Thyroid gland (tissue), 4 donors: ENCODE measurements at places on chromosomes 3 and 15. TPM values are rescaled to one million over a fixed set of nuclear protein-coding genes. Genes with fewer than 3 reads are reported as not detected.
A peak's percentile ranks its signal among the peaks of the same experiment; 100 is the strongest.

PAQR5 gene
- 0.24 TPM for total RNA-seq

GRCh38 chr3:125022206-125022605 is 33.6 kb downstream of the HEG1 start:
- H3K4me3 ChIP-seq = no peak overlapping the region
- peaks cover 55% of the 10 kb centered on the region for H3K4me1 ChIP-seq
- no peak for DNase-seq

DNA sequence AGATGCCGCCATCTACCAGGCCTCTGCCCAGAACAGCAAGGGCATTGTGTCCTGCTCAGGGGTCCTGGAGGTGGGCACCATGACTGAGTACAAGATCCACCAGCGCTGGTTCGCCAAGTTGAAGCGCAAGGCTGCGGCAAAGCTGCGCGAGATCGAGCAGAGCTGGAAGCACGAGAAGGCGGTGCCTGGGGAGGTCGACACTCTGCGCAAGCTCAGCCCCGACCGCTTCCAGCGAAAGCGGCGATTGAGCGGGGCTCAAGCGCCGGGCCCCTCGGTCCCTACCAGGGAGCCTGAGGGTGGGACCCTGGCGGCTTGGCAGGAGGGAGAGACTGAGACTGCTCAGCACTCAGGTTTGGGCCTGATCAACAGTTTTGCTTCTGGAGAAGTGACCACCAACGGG is 22.6 kb downstream of the ALPK3 start:
- no peaks in the 10 kb centered on the region for H3K36me3 ChIP-seq
- H3K4me1 ChIP-seq = peaks cover 24% of the 10 kb centered on the region
- DNase-seq = no peak

DUSP7 gene
- 10.5 TPM for total RNA-seq

THOC7 gene
- total RNA-seq = 39.7 TPM

DNA sequence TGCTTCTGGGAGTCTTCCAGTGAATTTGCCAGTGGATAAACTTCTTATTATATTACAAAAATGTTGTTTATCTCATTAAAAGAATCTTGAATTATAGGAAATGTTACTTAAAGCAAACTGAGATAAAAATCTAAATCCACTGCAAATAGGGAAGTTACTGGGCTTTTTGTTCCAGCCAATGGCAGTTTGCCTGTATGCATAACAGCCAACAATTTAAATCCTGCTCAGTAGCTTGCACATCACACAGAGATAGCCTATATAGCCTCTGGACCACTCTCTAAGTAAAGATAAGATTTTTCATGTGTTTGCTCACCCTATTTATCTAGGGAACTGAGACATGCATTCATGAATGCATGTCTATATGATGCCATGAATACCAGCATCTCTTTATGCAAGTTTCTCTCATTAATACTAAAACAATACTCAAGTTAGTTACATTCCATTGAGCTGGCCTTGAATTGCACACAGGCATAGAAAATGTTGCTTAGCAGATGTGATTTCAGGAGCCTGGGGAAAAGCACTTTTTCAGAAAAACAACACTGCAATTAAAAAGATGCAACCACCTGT is 92.1 kb upstream of the GPR149 start:
- H3K27ac ChIP-seq = no peak overlapping the region
- H3K4me1 ChIP-seq = no peaks in the 10 kb centered on the region
- H3K36me3 ChIP-seq = no peaks in the 10 kb centered on the region
- no peaks in the 10 kb centered on the region for H3K27me3 ChIP-seq

DNA sequence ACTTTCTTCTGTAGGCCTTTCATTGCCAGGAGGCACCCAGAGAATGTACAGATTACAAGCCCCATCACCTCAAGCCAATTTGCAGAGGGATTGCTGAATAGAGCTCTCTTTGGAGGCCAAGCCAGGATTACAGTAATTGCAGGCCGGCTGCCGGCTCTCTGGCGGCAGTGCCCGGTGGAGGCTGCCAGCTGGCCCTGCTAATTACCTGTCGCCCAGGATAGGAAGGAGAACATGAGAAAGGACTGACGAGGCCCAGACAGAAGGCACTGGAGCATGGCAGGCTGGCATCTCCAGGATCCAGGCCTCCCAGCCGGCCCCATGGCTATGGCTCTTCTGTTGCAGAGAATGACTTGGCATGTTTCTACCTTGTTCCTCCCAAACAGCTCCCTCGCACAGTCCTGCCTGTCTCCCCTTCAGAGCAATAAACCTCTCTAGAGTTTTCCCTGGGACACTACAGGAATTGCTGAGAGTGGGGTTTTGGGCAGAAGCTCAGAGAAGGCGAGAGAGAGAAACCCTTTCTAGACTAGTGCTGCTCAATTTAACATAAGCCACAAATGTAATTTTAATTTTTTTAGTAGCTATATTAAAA is 273.6 kb upstream of the PROK2 start:
- no peaks in the 10 kb centered on the region for H3K27me3 ChIP-seq
- H3K27ac ChIP-seq = no peak overlapping the region
- DNase-seq = peak; percentile 39

- no peak overlapping the region for H3K4me3 ChIP-seq
- no peaks in the 10 kb centered on the region for H3K27me3 ChIP-seq
- H3K27ac ChIP-seq = no peak overlapping the region
- no peaks in the 10 kb centered on the region for H3K36me3 ChIP-seq
- DNase-seq = peak; percentile 3
- H3K4me1 ChIP-seq = peaks cover 10% of the 10 kb centered on the region
Observed at GRCh38 chr3:117793622-117794265, 1084.2 kb downstream of the TUSC7 start.

- H3K36me3 ChIP-seq = no peaks in the 10 kb centered on the region
- H3K4me3 ChIP-seq = no peak overlapping the region
- no peak for DNase-seq
- H3K27ac ChIP-seq = no peak overlapping the region
Observed at GRCh38 chr15:57227899-57228298, 148.4 kb upstream of the CGNL1 start.

SLC28A2 gene
- total RNA-seq = not detected
